ENCODE measurements at places on chromosomes 4 and X. TPM values are rescaled to one million over a fixed set of nuclear protein-coding genes. Genes with fewer than 3 reads are reported as not detected.

Gene PDGFRA
- total RNA-seq, result not detected

Gene FAAH2
- 1.2 TPM for total RNA-seq

Gene HDX
- total RNA-seq, result 4.1 TPM

Gene FAT1
- total RNA-seq, result 109 TPM

Gene GRIPAP1
- 24.6 TPM for total RNA-seq

Gene TBC1D9
- total RNA-seq, result 15.1 TPM

Gene GIMD1
- total RNA-seq, result not detected

Gene PABPC1L2A
- total RNA-seq, result not detected

Gene PPP2R2C
- not detected for total RNA-seq

Gene XAGE2
- not detected for total RNA-seq

Gene SMR3A
- not detected for total RNA-seq

Gene ESX1
- total RNA-seq, result not detected

All from epithelial cell of proximal tubule (primary cell).